Activated CD4-positive, alpha-beta T cell treated with anti-CD3 and anti-CD28 coated beads, Interleukin-2, amount 10 ng/mL, durations not matched to agents 7 days and 5 days (primary cell): ENCODE measurements at places on chromosomes 7 and 10. TPM values are rescaled to one million over a fixed set of nuclear protein-coding genes. Genes with fewer than 3 reads are reported as not detected.

- H3K4me3 ChIP-seq = no peak overlapping the region
- DNase-seq = no peak
- no peaks in the 10 kb centered on the region for H3K27me3 ChIP-seq
- peaks cover 8% of the 10 kb centered on the region for H3K4me1 ChIP-seq
- peaks cover 62% of the 10 kb centered on the region for H3K36me3 ChIP-seq
- no peak overlapping the region for H3K27ac ChIP-seq
Observed at GRCh38 chr7:98930921-98931320, 52.6 kb downstream of the TRRAP start.

Gene ERVW-1
- total RNA-seq = not detected

- no peak overlapping the region for H3K27ac ChIP-seq
- no peaks in the 10 kb centered on the region for H3K4me1 ChIP-seq
- no peak for DNase-seq
- no peaks in the 10 kb centered on the region for H3K36me3 ChIP-seq
- no peaks in the 10 kb centered on the region for H3K27me3 ChIP-seq
- H3K4me3 ChIP-seq = no peak overlapping the region
Observed at GRCh38 chr10:125533866-125534265, 149.1 kb downstream of the TEX36 start.

GRCh38 chr7:50155755-50156154 is 62.7 kb upstream of the ZPBP start:
- no peaks in the 10 kb centered on the region for H3K27me3 ChIP-seq
- H3K27ac ChIP-seq = peak overlapping the region; percentile 34
- H3K4me1 ChIP-seq = peaks cover 36% of the 10 kb centered on the region
- no peak overlapping the region for H3K4me3 ChIP-seq
- no peaks in the 10 kb centered on the region for H3K36me3 ChIP-seq
- DNase-seq = no peak

GRCh38 chr7:132291481-132291880 is 284.8 kb downstream of the PLXNA4 start:
- no peak for DNase-seq
- H3K36me3 ChIP-seq = no peaks in the 10 kb centered on the region
- H3K4me1 ChIP-seq = no peaks in the 10 kb centered on the region
- no peak overlapping the region for H3K27ac ChIP-seq

DNA sequence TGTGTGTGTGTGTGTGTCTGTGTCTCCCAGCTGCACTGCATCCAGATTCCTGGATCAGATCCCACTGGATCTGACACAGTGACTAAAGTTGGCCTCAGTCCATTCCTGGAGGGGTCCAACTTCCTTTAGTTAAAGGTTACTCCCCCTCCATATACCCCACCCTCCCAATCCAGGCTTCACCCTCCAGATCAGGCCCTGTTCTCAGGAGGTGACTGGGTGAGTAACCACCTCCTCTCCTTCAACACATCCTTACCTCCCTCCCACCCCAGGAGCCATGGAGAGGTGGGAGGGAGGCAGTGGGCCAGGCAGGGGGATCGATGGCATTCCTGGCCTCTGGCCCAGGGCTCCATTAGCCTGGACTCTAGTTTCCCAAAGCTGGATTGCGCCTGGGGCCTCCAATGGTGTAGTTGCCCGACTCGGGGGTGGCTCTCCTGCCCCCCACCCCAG is 11.3 kb downstream of the KCNIP2 start:
- no peak overlapping the region for H3K4me3 ChIP-seq
- H3K36me3 ChIP-seq = peaks cover under 1% of the 10 kb centered on the region
- no peak for DNase-seq
- peaks cover 64% of the 10 kb centered on the region for H3K4me1 ChIP-seq
- H3K27me3 ChIP-seq = no peaks in the 10 kb centered on the region
- no peak overlapping the region for H3K27ac ChIP-seq

DNA sequence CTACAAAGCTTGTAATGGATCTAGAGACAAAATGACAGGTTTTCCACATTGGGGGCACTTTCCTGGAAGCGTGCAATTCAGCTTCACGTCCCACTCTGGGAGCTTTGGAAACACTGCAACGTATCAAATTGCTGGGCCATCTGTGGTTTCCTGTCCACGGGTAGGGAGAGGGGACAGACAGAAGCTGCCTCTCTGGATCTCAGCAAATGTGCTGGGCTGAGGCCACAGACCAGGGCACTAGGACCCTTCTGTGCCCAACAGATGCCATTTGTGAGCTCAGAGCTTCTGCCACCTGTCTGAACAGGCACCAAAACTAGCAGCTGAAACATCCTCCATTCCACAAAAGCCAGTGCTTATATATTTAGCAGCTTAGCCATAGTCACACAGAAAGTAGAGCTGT is 40.9 kb upstream of the FRMD4A start:
- no peaks in the 10 kb centered on the region for H3K36me3 ChIP-seq
- H3K27ac ChIP-seq = no peak overlapping the region
- peaks cover 42% of the 10 kb centered on the region for H3K27me3 ChIP-seq
- H3K4me1 ChIP-seq = no peaks in the 10 kb centered on the region
